ENCODE measurements at places on chromosomes 3 and 15.

GRCh38 chr15:83166218-83166617, 41.4 kb downstream of the HDGFL3 start:
- no peak overlapping the region for H3K27ac ChIP-seq
- no peaks in the 10 kb centered on the region for H3K36me3 ChIP-seq
- H3K4me3 ChIP-seq = no peak overlapping the region
- H3K4me1 ChIP-seq = no peaks in the 10 kb centered on the region
- no peaks in the 10 kb centered on the region for H3K27me3 ChIP-seq

DNA sequence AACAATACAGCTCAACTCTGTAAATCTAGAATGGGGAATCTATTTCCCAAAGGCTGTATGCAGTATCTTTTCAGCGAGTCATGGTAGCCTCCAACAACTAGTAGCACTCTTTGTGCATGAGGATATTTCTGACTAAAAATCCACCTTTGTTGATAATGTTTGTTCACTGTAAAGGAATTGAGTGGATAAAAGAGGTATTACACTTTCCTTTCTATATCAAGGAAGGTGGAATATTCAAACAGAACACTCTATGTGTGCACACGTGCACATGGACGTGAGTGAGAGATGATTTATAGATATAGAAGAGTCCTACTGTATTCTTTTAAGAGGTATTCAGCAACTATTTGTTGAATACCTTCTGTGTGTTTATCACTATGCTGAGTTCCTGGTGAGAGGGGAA, 68.2 kb downstream of the CMSS1 start:
- H3K27ac ChIP-seq = no peak overlapping the region
- no peaks in the 10 kb centered on the region for H3K36me3 ChIP-seq
- H3K4me1 ChIP-seq = peaks cover 7% of the 10 kb centered on the region

DNA sequence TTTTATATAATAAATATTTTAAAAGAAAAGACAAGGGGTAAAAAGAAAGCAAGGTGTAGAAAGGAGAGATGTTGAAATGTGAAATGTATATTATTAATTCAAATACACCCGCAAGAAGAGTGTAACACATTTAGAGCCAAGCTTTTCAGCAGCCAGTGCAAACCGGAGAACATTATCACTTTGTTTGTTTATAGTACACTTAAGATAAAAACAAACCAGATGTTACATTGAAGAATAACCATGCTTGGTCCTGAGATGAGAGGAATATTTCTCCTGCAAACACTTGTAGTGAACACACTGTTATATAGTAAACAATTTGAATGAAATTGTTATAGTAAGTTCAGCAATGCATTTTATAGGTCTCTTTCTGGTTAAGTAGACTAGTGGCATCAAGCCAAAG, 1441.5 kb downstream of the OTOL1 start:
- H3K27ac ChIP-seq = no peak overlapping the region
- no peaks in the 10 kb centered on the region for H3K4me1 ChIP-seq
- H3K36me3 ChIP-seq = no peaks in the 10 kb centered on the region
- no peaks in the 10 kb centered on the region for H3K27me3 ChIP-seq

- peak; percentile 76 for DNase-seq
- H3K27me3 ChIP-seq = no peaks in the 10 kb centered on the region
- peak overlapping the region; percentile 97 for H3K27ac ChIP-seq
- no peaks in the 10 kb centered on the region for H3K4me1 ChIP-seq
- H3K4me3 ChIP-seq = peak overlapping the region; percentile 95
Observed at GRCh38 chr15:98650417-98651035, 2.2 kb downstream of the IGF1R start.

DNA sequence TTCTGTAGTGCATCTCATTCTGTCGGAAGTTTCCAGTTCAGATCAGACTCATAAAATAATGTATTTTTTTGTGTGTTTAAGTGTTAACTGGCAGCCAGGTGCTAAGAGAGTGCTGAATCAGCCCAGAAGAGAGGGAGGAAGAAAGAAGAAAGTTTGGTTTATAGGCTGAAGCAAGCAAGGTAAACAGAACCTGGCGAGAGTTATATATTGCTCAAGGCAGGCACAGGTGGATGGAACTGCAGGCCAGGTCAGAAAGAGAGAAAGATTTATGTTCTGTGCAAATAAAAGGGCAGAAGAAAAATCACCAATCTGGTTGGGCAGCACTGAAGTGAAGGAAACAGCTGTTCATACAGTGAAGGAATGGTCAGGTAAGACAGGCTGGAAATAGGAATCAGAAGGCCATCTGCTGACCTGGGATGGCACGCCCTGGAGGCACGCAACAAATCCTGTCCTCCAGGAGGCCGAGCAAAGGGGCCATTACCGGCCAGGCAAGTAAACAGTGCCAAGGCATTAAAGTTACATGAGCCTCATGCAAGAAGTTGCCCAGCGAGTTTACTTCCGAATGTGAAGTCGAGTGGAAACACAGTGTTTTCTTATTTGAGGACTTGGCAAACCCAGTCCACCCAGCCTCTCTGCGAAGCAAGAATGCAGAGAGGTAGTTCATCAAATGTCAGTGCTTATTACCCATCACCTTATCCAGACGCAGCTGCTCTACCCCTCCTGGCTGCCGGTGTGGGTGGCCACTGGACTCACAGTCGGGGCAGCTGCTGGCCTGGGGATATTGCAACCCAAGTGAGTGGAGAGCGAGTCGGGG, 309.8 kb downstream of the VPS13C start:
- no peak overlapping the region for H3K4me3 ChIP-seq
- no peak overlapping the region for H3K27ac ChIP-seq
- H3K4me1 ChIP-seq = no peaks in the 10 kb centered on the region
- H3K27me3 ChIP-seq = no peaks in the 10 kb centered on the region
- no peak for DNase-seq

DNA sequence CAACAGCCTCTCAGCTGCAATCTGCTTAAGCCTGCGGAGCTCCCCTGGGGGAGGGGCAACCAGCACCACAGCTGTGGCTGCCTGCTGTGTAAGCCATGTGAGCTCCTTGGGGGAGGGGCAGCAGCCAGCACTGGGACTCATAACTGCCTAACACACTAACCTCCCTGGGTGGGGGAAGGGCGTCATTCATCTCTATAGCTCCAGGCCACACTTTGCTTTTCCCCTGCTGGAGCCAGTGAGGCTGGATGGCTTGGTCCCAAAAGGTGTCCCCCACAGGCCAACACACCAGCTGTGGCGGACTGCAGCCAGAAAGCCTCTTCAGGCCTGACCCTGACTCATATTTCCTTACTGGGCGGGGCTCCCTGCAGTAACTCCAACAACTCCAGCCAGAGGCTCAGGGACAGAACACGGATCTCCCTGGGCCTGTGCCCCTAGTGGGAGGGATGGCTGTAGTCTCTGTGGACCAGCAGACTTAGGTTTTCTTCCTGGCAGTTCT, 129.8 kb downstream of the PPM1L start:
- no peak overlapping the region for H3K27ac ChIP-seq
- no peaks in the 10 kb centered on the region for H3K4me1 ChIP-seq
- DNase-seq = no peak
- no peaks in the 10 kb centered on the region for H3K36me3 ChIP-seq
- no peak overlapping the region for H3K4me3 ChIP-seq

- H3K4me3 ChIP-seq = peak overlapping the region; percentile 92
- no peaks in the 10 kb centered on the region for H3K27me3 ChIP-seq
- peak overlapping the region; percentile 91 for H3K27ac ChIP-seq
- H3K36me3 ChIP-seq = no peaks in the 10 kb centered on the region
- no peak for DNase-seq
- H3K4me1 ChIP-seq = peaks cover 9% of the 10 kb centered on the region
Observed at GRCh38 chr15:50685191-50685975, 1.2 kb downstream of the TRPM7 start.

DNA sequence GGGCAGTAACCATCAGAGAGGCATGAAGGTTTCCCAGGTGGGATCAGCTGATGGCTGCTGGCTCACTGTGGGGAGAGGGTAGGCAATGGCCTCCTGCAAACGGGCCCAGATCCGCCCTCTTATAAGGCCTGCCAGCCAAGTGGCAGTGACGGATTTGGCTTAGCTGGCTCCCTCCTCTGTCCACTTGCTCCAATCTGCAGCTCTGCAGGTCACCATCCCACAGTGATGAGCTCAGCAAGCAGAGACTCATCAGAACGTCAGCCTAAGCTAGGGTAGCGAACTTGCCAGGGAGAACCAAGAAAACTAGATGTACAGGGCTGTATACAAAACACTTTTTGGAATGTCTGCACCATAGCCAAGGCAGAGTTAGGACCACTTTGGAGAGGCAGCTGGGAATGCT, 62.8 kb upstream of the DCLK3 start:
- no peak for DNase-seq
- H3K4me1 ChIP-seq = no peaks in the 10 kb centered on the region
- H3K4me3 ChIP-seq = no peak overlapping the region
- no peaks in the 10 kb centered on the region for H3K27me3 ChIP-seq
- H3K27ac ChIP-seq = peak overlapping the region; percentile 33

- no peak overlapping the region for H3K27ac ChIP-seq
- no peaks in the 10 kb centered on the region for H3K4me1 ChIP-seq
- no peak for DNase-seq
- no peaks in the 10 kb centered on the region for H3K36me3 ChIP-seq
- H3K4me3 ChIP-seq = no peak overlapping the region
Observed at GRCh38 chr3:139303216-139303615, 40.6 kb upstream of the MRPS22 start.

DNA sequence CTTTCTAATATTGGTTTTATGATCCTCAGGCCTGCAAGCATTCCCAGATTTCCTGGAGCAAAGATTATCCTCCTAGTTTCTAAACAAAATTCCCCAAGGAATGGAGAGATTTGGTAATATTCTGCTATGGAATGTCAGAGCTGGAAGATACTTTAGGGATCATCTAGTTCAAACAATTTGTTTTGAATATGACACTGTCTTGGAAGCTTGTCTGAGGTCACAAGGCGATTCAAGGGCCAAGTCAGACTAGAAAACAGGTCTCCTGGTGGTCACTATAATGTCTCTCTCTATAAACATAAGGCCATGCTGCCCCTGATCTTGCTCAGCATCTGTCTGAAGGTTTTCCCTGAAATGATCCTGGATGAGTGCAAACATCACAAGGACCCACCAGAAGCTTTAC, 143.4 kb upstream of the BCL6 start:
- H3K27ac ChIP-seq = no peak overlapping the region
- no peaks in the 10 kb centered on the region for H3K27me3 ChIP-seq
- H3K36me3 ChIP-seq = no peaks in the 10 kb centered on the region
- no peaks in the 10 kb centered on the region for H3K4me1 ChIP-seq

- peak overlapping the region; percentile 81 for H3K27ac ChIP-seq
- no peak overlapping the region for H3K4me3 ChIP-seq
- H3K4me1 ChIP-seq = peaks cover 18% of the 10 kb centered on the region
- no peak for DNase-seq
Observed at GRCh38 chr3:152160350-152161011, 108.2 kb upstream of the MBNL1 start.

DNA sequence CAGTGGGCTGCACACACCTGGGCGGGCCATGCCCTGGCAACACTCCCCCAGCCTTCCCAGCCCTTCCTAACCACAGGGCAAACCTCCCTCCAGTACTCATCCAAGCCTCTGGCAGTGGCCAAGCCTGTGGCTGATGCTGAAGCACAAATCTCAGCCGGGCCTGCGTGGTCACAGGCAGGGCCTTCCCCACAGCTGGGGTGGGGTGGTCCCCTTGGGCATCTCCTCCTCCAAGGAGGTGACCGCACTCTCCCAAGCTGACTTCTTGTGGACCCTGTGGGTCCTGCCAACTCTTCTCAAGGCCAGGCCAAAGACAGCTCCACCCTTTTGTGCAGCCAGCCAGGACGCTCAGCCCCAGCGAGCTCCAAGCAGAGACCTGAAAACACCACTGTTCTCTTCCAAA, 21.4 kb downstream of the GRAMD2A start:
- H3K36me3 ChIP-seq = no peaks in the 10 kb centered on the region
- H3K4me3 ChIP-seq = no peak overlapping the region
- H3K27ac ChIP-seq = no peak overlapping the region

- no peaks in the 10 kb centered on the region for H3K27me3 ChIP-seq
- no peak for DNase-seq
- no peak overlapping the region for H3K27ac ChIP-seq
- H3K4me3 ChIP-seq = no peak overlapping the region
Observed at GRCh38 chr3:43914269-43914668, 223.5 kb downstream of the ABHD5 start.

DNA sequence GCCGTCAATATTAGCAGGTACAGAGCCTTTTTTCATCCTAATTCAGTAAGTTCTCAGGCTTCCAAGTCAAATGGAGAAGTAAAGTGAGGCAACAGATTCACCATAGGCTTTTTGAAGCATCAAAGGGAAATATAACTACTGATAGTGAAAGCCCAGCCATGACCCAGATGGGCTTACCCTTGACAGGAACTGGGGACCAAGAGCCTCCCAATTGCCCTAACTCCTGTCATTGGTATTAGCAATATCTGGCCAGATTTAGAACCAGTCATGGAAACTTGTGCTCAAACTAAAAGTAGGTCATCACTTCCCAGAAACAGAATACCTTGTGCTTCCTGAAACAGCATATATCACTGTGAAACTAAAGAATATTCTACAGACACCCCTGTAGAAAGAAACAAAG, 33.0 kb downstream of the NME9 start:
- no peak overlapping the region for H3K4me3 ChIP-seq
- no peak for DNase-seq
- H3K36me3 ChIP-seq = peaks cover 37% of the 10 kb centered on the region
- no peaks in the 10 kb centered on the region for H3K4me1 ChIP-seq
- H3K27me3 ChIP-seq = no peaks in the 10 kb centered on the region

GRCh38 chr3:9204253-9204992, 45.0 kb downstream of the SRGAP3 start:
- H3K4me3 ChIP-seq = no peak overlapping the region
- no peaks in the 10 kb centered on the region for H3K36me3 ChIP-seq
- no peaks in the 10 kb centered on the region for H3K27me3 ChIP-seq
- no peak overlapping the region for H3K27ac ChIP-seq
- no peaks in the 10 kb centered on the region for H3K4me1 ChIP-seq

DNA sequence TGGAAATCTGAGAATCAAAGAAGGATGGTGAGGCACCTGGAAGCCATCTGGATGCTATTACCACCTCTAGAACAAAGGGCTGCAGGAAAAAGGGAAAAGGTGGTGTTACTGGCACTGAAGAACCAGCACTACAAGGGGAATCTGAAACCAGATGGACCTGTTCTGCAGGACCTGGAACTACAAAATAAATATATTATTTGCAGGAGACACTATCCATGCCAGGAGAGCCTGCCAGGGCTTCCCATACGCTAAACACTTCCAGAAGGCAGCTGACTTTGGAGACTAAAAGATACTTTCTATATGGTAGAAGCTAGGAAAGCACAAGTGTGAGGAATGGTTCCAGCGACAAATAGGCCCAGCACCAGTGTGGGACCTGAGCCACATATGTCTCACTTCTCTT, 83.4 kb upstream of the POU1F1 start:
- H3K4me1 ChIP-seq = peaks cover 5% of the 10 kb centered on the region
- no peaks in the 10 kb centered on the region for H3K36me3 ChIP-seq
- no peak overlapping the region for H3K4me3 ChIP-seq

DNA sequence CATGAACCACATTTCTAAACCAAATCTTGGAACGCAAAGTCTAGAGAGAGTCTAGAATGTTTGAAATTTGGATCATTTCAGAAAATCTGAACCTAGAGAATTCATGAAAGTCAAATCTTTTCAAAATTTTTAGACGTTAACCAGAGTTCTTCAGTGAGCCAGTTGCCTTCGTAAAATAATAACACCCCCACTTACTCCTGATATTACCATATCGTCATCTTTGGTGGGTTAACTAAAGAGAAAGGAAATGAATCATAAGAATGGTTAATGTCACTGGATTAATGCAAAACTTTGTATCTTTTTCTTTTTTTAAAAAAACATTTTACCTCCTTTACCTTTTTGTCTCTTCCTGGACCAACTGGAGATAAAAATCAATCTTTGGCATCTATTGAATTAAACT, 1.2 kb upstream of the ZBED2 start:
- H3K4me1 ChIP-seq = no peaks in the 10 kb centered on the region
- no peak overlapping the region for H3K27ac ChIP-seq
- no peak for DNase-seq
- no peaks in the 10 kb centered on the region for H3K27me3 ChIP-seq
- H3K4me3 ChIP-seq = no peak overlapping the region

Measured in tibial artery (tissue), 4 donors.